Activated T-helper 17 cell treated with anti-CD3 and anti-CD28 coated beads, Interleukin-2, amount 50 U/mL, for 72 hours (primary cell): ENCODE measurements at places on chromosomes 6 and 20.

DNA sequence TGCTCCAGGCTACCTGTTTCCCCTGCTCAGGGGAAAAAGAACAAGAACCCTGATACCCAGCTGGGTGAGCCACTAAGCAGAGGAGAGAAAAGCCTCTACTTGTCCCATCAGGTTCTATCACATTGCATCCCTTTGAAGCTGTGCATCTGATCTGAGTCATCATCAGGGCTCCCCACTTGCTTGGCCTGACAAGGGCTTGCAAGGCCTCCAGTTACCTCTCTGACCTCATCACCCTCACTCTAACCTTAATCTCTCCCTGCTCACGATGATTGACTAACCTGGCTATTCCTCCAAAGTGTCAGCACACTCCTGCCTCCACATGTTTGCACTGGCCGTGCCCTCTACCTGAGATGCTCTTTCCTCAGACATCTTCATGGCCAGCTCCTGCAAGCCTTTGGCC lies 309.5 kb upstream of the CHD6 start:
- no peaks in the 10 kb centered on the region for H3K36me3 ChIP-seq
- no peak overlapping the region for H3K4me3 ChIP-seq
- no peaks in the 10 kb centered on the region for H3K4me1 ChIP-seq
- peaks cover 12% of the 10 kb centered on the region for H3K27me3 ChIP-seq
- ATAC-seq: no peak

DNA sequence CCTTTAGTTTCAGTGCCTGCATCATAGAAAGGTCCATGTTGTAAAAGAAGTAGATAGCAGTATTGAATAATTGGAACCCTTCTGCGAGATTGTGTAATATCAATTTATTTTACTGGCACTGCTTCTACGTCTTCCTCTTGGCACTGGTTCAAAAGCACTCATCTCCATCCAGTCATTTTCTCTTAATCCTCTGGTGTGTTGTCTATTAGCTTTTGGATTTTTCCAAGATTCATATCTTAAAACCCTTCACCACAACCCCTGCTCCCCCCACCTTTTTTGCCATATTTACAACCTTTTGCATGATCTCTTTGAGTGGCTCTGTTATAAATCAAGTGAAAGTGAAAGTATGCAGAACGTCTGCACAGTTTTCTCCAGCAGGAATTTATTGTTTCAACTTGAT lies 76.6 kb upstream of the HSF2 start:
- H3K27ac ChIP-seq: peak overlapping the region; percentile 69
- ATAC-seq: no peak
- no peaks in the 10 kb centered on the region for H3K36me3 ChIP-seq
- no peaks in the 10 kb centered on the region for H3K27me3 ChIP-seq
- H3K4me1 ChIP-seq: peaks cover 16% of the 10 kb centered on the region
- peak overlapping the region; percentile 78 for H3K4me3 ChIP-seq

DNA sequence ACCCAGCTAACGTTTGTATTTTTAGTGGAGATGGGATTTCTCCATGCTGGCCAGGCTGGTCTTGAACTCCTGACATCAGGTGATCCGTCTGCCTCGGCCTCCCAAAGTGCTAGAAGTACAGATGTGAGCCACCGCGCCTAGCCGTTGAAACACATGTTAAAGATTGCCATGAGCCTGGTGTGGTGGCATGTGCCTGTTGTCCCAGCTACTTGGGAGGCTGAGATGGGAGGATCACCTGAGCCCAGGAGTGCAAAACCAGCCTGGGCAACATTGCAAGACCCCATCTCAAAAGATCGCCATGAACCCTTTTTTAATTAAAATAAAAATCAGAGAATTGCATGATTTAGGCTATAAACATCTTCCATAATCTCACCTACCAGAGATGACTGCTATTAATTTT lies 2.7 kb downstream of the EFCAB8 start:
- H3K4me1 ChIP-seq: peaks cover 9% of the 10 kb centered on the region
- peaks cover 31% of the 10 kb centered on the region for H3K36me3 ChIP-seq
- ATAC-seq: no peak
- no peak overlapping the region for H3K4me3 ChIP-seq

DNA sequence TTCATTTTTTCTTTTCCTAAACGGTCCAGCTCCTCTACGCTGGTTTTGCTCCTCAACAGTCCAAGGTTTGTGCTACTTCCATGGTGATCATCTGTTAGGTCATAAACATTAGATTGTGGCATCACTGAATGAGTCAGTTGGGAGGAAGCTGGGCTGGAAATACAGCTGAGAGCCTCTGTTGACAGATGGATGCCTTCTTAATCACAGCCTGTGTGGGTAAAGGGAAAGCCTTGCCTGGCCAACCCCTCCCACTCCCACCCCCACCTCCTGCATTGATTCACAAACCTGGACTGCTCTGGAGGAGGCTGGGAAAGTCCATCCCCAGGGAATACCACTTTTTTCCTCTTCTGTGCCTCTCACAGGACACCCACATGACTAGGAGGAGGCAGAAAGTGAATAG lies 180.6 kb upstream of the CCN2 start:
- no peaks in the 10 kb centered on the region for H3K4me1 ChIP-seq
- H3K27me3 ChIP-seq: peaks cover 16% of the 10 kb centered on the region
- H3K36me3 ChIP-seq: no peaks in the 10 kb centered on the region
- ATAC-seq: no peak
- no peak overlapping the region for H3K27ac ChIP-seq
- no peak overlapping the region for H3K4me3 ChIP-seq

DNA sequence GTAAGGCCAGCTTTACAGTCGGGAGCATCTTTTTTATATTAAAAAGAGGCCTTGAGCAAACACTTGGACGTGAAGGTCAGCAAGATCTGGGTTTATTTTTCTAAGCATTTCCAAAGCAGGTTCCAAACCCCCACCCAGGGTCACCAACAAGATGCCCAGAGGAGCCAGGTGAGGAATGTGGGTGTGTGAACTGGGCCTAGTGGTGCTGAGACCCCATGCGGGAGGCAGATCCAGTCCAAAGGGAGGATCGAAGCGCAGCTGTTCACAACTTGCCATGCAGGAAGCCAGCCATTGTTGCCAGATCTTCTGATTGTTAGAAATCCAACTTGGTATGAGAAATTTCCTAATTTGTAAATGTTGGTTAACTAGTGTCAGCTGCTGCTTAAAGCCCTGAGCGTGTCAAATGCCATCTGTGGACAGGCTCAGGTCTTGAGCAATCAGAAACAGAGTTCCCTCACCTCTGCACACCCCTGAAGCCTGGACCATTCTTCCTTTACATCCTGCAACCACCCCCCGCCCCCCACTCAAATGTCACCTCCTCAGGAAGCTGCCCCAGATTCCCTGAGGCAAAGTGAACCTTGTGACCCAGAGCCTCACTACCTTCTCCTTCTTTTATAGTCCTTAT lies 46.5 kb downstream of the NFATC2 start:
- ATAC-seq: no peak
- H3K4me3 ChIP-seq: peak overlapping the region; percentile 77
- peaks cover 75% of the 10 kb centered on the region for H3K4me1 ChIP-seq
- peak overlapping the region; percentile 82 for H3K27ac ChIP-seq
- peaks cover 88% of the 10 kb centered on the region for H3K36me3 ChIP-seq

GRCh38 chr6:48176645-48177308 lies 65.8 kb upstream of the PTCHD4 start:
- H3K4me3 ChIP-seq: no peak overlapping the region
- ATAC-seq: no peak
- no peaks in the 10 kb centered on the region for H3K27me3 ChIP-seq
- no peak overlapping the region for H3K27ac ChIP-seq

DNA sequence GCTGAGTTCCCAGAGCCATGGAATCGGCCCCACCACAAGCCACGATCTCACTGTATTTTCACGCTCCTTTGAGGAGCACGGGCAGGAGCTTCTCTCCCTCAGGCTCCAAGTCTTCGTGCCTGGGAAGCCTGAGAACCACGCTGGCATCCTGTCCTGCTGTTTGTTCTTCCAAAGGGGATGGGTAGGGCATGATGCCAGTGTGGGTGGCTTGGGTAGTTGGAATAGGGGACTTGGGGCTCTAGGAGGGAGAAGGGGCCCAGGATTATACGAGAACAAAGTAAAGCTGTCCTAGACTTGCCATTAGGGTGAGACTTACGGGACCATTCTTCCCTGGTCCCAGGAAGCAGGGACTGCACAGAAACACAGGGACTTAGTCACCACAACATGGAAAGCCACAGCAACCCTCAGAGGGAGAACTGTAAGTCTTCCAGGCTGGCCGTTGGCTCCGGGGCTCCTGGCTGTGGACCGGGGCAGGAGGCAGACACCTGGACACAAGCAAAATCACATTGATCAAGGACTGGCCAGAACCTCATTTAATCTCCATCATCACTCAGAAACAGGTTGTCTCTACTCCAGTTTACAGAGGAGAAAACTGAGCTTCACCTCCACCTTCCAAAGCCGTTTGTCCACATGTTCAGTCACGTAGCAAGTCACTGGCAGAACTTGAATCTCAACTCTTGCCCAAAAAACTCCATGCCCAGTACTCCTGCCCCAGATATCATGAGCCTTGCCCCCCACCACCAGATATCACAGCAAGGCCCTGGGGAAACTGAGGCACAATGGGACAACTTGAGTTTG lies 1.3 kb downstream of the CCN5 start:
- no peak for ATAC-seq
- H3K27ac ChIP-seq: no peak overlapping the region
- no peak overlapping the region for H3K4me3 ChIP-seq
- H3K36me3 ChIP-seq: no peaks in the 10 kb centered on the region

DNA sequence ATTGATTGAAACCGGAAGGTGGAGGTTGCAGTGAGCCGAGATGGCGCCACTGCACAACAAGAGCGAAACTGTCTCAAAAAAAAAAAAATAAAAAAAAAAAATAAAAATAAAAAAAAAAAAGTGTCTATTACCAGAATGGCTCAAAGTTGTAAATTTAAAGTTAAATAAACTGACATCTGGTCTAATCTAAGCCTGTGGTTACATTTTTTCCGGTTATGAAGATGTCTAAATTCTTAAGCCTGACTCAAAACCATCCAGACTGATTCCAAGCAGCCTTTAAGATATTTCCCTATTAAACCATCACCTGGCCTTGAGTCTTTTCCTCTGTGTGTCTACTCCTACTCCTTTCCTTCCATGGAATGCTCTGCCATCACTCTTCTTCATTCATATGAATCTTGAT lies 371.7 kb upstream of the RUNX2 start:
- ATAC-seq: no peak
- H3K36me3 ChIP-seq: peaks cover 11% of the 10 kb centered on the region
- peaks cover 10% of the 10 kb centered on the region for H3K4me1 ChIP-seq
- H3K27ac ChIP-seq: no peak overlapping the region

GRCh38 chr6:125246566-125246965 lies 55.2 kb downstream of the HDDC2 start:
- peaks cover 11% of the 10 kb centered on the region for H3K27me3 ChIP-seq
- ATAC-seq: no peak
- H3K27ac ChIP-seq: no peak overlapping the region
- no peak overlapping the region for H3K4me3 ChIP-seq

- H3K4me1 ChIP-seq: peaks cover 9% of the 10 kb centered on the region
- H3K27me3 ChIP-seq: no peaks in the 10 kb centered on the region
- H3K36me3 ChIP-seq: no peaks in the 10 kb centered on the region
- ATAC-seq: peak; percentile 90
- H3K27ac ChIP-seq: peak overlapping the region; percentile 55
These were observed 114.5 kb upstream of the SLC22A16 start for GRCh38 chr6:110590821-110591351.

GRCh38 chr6:40194447-40195170 lies 260.3 kb upstream of the MOCS1 start:
- no peak overlapping the region for H3K4me3 ChIP-seq
- H3K27ac ChIP-seq: no peak overlapping the region
- peaks cover 3% of the 10 kb centered on the region for H3K27me3 ChIP-seq
- ATAC-seq: no peak
- H3K36me3 ChIP-seq: no peaks in the 10 kb centered on the region
- no peaks in the 10 kb centered on the region for H3K4me1 ChIP-seq

DNA sequence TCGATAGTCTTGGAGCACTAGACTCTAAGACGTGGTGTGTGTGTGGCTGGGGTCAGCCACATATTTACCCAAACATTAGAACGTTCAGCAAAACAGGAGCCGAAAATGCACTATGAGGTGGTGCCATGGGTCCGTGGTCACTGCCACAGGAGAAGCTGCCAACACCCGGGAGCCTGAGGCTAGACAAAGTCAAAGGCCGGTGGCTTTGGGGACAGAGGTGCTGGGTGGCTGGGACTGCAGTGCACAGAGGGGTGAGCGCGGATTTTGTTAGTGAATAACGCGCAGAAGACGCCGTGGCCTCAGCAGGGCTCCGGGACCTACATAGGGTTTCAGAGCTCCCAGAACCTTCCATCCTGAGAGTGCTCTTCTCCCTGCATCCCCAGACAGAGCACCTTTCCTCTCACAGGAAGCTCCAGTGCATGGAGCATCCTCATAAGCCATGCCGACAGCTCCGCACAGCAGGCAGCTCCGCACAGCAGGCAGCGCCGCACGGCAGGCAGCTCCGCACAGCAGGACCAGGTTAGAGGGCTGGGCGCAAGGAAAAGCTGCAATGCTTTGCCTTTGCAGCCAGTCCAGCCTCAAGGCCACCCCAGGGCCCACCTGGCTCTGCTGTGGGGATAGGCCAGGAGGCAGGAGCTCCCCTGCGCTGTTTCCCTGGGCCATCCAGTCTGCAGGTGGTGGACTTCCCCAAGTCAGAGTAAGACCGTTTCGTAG lies 304.1 kb downstream of the TAF4 start:
- H3K27me3 ChIP-seq: peaks cover 5% of the 10 kb centered on the region
- no peaks in the 10 kb centered on the region for H3K36me3 ChIP-seq
- no peak overlapping the region for H3K27ac ChIP-seq
- ATAC-seq: no peak
- no peak overlapping the region for H3K4me3 ChIP-seq
- no peaks in the 10 kb centered on the region for H3K4me1 ChIP-seq

DNA sequence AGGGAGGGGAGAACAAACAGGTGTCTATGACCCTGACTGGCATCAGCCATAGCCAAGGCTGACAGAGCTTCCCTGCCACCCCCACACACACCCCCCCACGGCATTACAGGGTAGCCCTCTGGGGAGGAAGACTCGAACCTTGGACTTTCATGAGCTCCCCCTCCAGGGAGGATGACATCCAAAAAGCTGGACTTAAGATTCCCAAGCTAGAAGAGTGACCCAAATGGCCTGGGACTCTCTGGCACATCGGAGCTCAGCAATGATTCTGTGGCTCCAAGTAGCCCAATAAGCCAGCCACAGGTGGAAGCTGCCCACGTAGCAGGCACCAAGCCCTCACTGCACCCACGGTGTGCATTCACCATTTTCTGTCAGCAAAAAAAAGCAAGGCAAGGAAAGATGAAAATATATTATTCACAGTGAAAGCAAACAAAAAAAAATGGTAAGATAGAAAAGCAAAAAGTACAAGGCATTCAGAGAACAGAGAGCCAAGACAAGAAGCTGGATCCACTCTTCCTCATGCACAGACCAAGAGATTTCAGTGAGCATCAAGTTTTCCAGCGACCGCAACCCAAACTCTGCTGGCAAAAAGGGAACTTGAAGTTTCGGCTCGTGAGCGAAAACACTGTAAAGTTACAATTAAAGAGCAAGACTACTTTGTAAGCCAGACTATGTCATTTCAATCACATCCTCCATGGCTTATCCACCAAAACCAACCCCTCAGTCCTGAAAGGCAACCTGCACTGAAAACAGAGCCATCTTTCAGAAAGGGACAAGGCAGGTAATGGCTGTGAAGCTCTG lies 10.9 kb downstream of the JAG1 start:
- H3K27ac ChIP-seq: no peak overlapping the region
- no peak for ATAC-seq
- no peaks in the 10 kb centered on the region for H3K4me1 ChIP-seq

- no peaks in the 10 kb centered on the region for H3K27me3 ChIP-seq
- ATAC-seq: no peak
- H3K4me3 ChIP-seq: no peak overlapping the region
- H3K27ac ChIP-seq: no peak overlapping the region
These were observed 82.2 kb downstream of the CDYL start for GRCh38 chr6:4858194-4859015.
